AG08396 (cell line): ENCODE measurements at places on chromosomes 16 and 17.

- peak; percentile 86 for DNase-seq
These were observed 14.4 kb downstream of the NTAN1 start for GRCh38 chr16:15041271-15042004.

- no peak for DNase-seq
These were observed 6.4 kb downstream of the COQ7 start for GRCh38 chr16:19073863-19074262.

DNA sequence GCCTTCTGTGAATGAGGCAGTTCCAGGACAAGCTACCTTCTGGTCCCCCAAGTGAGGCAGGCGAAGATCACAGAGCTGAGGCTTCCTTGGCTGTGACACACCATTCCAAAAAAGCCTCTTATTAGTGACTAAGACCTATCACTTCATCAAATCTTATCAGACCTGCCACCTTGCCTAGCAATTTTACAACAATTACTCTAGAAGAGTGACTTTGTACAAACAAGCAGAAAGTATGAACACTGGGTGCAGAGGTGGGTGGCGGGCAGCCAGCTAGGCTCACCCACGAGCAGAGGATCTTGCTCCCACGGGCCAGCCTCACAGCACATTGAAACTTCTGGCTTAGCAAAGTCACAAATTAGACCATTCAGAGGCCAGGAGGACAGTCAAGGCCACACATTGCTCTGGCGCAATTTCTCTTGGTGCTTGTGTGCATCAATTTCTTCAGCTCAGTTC lies 2.2 kb upstream of the ICAM2 start:
- DNase-seq, result no peak

GRCh38 chr16:55542459-55543082 lies 23.9 kb upstream of the CAPNS2 start:
- peak; percentile 6 for DNase-seq

DNA sequence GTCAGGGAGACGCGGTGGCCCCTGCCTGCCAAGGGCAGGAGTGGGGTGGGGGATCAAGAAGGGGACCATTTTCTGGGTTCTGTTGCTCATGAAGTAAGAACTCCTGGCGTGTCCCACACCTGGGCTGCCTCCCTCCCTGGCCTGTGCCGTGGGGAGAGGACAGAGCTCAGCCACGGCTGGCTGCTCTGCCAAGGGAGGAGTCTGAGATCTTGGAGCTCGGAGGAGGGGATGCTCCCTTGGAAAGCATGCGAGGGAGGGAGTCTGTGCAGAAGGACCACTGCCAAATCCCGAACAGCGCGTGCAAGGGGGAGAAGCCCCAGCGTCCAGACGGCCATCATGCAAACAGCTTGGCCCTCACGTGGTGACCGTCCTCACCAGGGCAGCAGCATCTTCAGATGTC lies 64.2 kb upstream of the ZNF469 start:
- no peak for DNase-seq

- DNase-seq, result no peak
These were observed 21.0 kb downstream of the KDM8 start for GRCh38 chr16:27224271-27224737.

DNA sequence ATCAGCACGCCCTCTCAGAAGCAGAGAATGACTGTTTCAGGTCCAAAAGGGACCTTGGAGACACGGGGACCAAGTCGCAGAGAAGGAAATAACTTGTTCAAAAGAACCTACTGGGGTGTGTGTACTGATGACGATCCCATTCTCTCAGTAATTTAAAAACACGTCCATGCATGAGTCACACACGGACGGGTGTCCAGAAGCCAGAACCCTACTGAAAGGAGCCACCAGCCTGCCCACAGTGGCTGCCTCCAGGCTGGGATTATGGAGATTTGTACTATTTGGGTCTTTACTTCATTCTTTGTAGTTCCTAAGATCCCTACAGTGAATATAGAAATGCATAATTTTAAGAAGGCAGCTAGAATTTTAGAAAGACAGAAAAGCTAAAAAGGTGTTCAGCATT lies 27.8 kb downstream of the TMEM204 start:
- DNase-seq, result no peak
